ENCODE measurements at places on chromosomes 1 and 21. TPM values are rescaled to one million over a fixed set of nuclear protein-coding genes. Genes with fewer than 3 reads are reported as not detected.

- no peak for DNase-seq
These were observed 40.3 kb downstream of the PLEKHA6 start for GRCh38 chr1:204319462-204319861.

- no peak for DNase-seq
These were observed 70.1 kb downstream of the HSPA13 start for GRCh38 chr21:14312871-14313270.

DNA sequence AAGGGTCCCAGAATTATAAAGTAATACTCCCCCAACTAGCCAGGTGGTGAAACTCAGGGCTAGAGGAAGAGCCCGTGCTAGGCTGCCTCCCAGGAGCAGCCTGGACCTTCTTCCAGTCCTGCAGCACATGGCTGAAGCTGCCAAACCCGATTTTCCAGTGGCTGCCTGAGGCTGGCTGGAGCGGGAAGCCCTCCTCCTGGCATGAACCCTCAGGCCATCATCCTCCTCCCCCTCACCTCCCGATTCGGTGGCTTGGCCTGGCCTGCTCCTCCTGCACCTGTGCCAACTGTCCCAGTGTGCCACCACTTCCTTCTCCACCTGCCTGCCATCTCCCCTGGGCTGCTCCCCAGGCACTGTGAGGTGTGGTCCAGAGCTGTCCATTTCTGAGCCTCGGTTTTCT is 3.0 kb upstream of the TSPAN1 start:
- no peak for DNase-seq

DNA sequence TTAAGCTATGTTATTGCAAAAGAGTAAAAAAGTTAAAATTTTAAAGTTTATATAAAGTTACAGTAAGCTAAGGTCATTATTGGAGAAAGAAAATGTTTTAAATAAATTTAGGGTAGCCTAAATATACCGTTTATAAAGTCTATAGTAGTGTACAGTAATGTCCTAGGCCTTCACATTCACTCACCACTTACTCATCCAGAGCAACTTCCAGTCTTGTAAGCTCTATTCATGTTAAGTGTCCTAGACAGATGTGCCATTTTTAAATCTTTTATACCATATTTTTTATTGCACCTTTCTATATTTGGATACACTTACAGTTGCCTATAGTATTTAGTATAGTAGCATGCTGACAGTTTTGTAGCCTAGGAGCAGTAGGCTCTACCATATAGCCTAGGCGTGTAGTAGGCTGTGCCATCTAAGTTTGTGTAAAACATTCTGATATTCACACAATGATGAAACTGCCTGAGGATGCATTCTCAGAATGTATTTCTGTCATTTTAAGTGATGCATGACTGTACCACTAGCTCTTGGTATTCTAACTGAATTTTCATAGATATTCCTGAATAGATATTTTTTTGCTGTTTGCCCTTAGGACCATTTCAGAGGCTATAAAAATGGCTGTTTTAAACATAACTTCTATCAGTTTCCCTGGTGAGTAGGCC is 26.8 kb downstream of the PPP2R5A start:
- DNase-seq, result no peak

- DNase-seq, result no peak
These were observed 162.2 kb downstream of the DPYD start for GRCh38 chr1:97758541-97759057.

STUM gene
- total RNA-seq, result 1.5 TPM

- no peak for DNase-seq
These were observed 400.0 kb upstream of the TMPRSS15 start for GRCh38 chr21:18803624-18804023.

DNA sequence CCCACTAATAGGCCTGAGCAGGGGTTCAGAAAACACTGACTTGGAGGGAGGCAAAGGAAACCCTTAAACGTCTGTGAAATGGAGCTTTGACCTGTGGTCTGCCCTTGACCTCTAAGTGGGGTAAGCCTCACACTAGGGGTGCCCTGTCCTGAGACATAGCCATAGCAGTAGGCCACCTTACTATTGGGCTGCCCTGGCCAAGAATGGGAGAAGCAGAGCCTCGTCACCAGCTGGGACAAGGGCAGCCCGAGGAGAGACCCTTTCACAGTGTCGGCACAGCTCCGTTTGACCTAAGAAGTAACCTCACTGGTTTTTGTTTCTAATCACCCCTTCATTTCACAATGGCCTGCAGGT is 26.4 kb upstream of the IFNAR2 start:
- no peak for DNase-seq

DNA sequence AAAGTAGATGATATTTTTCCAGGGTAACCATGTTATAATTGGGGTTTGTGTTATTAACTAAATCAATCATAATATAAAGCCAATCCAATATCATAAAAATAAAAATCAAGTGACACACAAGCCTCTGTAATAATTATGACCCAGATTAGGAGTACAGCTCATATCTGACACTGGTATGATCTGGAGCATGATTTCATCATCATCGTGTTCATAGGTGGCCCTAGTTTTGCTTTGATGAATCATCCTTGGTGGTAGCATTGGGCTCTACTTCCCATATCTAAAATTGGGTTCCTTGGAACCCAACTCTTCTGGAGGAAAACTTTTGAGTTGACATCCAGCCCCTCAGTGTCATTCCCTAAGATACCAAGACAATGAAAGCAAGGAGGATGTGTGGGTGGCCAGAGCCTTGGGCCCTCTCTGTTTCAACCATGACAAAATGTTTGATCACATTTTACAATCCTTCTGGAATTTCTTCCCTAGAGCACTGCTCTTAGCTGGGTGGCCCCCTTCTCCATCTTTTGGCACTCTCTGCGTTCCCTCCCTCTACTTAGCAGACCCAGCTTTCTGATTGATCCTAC is 37.0 kb upstream of the ENAH start:
- no peak for DNase-seq

USP16 gene
- total RNA-seq, result 39.9 TPM
